ENCODE measurements at places on chromosomes 5 and 9.

DNA sequence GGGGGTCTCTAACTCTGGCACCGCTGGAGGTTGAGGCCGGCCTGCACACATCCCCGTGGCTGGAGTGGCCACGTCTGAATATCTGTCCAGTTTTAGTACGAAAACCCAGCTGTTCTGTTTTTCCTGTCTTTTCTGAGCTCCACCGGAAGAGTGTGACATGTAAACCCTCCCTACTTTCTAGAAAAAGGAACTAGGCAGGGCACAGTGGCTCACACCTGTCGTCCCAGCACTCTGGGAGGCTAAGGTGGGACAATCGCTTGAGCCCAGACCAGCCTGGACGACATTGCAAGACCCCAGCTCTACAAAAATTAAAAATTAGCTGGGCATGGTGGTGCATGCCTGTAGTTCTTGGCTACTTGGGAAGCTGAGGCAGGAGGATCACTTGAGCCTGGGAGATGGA lies 8.2 kb upstream of the PHYKPL start:
- no peak for DNase-seq

GRCh38 chr9:14344053-14344524 lies 30.1 kb upstream of the NFIB start:
- DNase-seq = no peak

GRCh38 chr5:124887223-124887622 lies 140.8 kb upstream of the ZNF608 start:
- DNase-seq = no peak

DNA sequence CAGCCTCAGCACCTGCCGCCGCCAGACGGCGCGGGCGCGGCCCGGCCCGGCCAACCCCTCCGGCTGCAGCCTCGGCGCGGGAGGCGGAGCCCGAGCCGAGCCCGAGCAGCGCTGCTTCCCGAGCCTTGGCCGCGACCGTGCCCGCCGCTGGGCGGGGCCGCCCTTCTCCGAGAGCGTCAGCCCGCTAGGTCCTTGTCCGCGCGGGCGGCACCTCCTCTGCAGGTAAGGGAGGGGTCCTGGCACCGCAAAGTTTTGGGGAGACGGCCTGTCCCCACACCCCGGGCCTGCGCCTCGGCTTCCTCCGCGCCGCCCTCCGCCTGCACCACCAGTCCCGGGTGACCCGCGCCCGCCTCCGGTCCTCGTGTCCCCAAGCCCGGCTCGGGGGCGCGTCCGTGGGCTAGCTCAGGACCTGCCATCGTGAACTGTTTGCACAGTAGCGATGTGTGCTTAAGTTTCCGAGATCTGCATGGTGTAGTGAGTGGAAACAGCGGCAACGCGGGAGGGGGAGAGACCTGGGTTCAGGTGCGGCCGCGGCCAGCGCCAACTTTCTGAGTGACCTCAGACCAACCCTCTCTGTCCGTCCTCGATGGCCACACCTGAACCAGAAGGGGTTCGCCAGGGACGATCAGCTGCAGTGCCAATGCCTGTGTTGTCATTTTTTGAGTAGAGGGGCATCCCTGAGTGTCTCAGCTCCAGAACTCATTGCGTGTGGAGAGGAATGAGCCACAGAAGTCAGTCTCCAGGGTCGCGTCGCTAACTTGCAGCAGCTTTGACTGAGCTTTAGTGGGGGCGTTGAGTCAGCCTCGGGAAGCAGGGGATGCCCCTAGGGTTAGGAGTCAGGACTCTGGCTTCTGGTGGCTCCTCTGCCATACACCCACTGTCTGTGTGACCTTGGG lies at the start of gene FRMPD1:
Gene FRMPD1 (plus strand): TSS at position 82 of the 896 bp plus-strand sequence. CDS start 41,688 bp downstream, outside the sequence.
- peak; percentile 85 for DNase-seq

DNA sequence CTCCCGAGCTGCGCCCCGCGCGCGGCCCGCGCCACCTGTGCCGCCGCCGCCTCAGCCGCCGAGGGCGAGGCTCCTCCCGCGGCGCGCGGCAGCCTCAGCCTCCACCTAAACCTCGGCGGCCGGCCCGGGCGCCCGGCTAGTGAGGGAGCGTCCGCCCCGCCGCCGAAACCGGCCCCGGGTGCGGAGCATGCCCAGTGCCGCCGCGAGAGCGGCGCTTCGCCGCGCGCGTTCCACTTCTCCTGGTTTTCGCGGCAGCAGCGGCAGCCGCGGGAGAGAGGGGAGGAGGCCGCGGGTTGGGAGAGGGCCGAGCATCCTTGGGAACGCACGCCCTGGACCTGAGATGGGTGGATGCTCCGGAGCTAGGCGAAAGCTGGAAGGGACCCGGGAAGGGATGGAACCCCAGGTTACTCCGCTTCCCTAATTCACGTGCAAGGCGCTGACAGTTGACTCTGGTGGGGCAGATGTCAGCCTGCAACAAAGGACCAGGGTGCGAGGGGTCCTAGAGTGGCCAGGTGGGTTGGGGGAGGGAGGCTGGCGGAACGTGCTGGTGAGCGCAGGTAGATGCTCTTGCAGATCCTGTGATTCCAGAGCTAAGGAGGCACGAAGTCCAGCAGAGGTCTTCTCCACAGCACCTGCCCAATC lies at the start of gene CTNND2:
Gene CTNND2 (minus strand): TSS at position 182 of the 642 bp plus-strand sequence. CDS start 593 bp downstream, outside the sequence.
- peak; percentile 65 for DNase-seq

DNA sequence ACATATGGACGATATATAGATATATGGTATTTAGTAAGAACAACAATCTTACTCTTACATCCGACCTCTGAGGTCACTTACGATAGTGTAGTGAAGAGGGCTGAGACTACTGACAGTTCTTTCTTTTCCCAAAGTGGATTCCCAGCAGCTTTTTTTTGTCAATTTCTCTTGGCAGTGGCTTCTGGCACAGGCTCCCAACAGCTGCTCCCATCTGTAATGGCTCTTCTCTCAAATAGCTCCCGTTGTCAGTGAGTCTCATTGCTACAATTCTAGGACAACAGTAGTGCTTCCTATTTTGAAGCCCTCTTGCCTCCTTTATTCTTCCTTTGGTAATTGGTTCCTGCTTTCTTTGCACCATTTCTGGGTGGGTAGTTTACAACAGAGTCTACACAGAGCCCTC lies 68.4 kb downstream of the SLC25A46 start:
- DNase-seq = no peak
